ENCODE measurements at places on chromosomes 4 and X.

DNA sequence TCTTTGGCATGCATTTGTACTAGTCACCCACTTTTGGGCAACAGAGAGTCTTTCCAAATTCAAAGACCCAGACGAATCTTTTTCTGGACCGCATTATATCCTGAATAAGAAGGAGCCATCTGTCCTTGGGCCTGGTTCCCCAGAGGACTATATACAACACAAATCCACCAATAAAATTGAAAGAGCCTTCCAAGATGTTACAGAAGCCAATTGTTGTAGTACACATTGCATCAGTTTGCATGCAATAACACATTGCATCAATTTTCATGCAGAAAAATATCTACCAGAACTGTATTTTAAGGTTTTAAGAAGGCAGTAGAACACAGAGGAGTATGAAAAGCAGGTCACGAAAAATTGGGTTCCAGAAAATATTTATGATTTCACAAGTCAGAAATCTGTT, 203.2 kb downstream of the HTR2C start:
- DNase-seq: no peak

- DNase-seq: no peak
Observed at GRCh38 chr4:124044867-124045266, 648.3 kb downstream of the SPRY1 start.

DNA sequence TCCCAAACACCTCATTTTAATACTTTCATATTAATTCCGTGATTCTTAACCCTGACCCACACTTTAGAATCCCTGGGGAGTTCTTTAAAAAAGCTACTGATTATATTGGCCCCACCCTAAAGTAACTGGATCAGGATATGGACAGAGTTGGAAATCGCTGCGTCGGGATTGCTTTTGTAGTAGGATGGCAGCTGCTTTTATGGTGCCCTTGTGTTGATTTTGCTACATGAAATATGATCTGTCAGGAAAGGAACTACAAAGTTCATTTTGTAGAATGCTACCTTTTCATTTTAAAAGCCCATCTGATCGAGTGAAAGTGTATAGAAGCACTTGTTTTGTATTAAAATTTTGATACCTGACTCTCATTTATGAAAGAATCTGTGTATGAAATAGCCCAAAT, 43.6 kb downstream of the TMEM131L start:
- DNase-seq: no peak

- DNase-seq: peak; percentile 8
Observed at GRCh38 chrX:63250253-63250868, 100.8 kb downstream of the SPIN4 start.

DNA sequence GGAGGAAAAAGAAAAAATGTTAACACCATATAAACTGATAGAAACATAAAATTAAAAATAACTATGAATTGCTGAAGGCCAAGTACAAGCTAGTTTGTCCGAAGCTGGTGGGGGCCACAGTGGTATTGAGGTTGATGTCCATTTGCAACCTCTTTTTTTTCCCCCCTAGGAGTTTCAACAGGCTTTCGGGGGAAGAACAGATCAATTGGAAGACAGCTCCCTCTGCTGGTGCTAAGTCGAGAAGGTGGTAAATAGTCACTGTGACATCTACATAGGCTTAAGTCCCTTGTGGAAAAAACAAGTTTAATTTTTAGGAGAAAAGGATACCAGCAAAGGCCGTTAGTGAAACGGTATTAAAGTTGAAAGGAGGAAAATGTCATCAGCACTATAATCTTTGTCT, 115.7 kb upstream of the ZXDA start:
- DNase-seq: peak; percentile 2

DNA sequence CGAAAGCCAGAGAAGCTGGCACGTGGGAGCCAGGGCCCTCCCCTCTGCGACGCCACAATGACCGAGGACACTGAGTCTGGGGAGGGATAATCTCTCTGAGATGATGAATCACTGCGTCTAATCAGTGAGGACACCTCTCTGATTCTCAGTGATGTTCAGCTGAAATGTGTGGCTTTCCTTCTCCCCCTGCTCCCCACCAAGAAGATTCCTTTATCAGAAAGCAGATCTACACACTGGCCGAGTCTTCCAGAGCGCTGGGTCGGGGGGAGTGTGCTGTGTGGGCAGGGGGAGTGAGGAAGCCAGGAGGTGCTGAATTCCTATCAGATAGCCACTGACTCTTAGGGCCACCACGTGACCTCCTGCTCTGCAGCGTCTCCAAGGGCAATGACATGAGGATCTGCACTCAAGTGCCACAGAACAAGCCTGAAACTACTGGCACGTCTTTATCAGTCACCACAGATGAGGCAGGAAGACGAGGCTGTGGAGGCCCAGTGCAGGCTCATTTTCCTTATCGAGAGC, 89.2 kb downstream of the GATB start:
- no peak for DNase-seq

DNA sequence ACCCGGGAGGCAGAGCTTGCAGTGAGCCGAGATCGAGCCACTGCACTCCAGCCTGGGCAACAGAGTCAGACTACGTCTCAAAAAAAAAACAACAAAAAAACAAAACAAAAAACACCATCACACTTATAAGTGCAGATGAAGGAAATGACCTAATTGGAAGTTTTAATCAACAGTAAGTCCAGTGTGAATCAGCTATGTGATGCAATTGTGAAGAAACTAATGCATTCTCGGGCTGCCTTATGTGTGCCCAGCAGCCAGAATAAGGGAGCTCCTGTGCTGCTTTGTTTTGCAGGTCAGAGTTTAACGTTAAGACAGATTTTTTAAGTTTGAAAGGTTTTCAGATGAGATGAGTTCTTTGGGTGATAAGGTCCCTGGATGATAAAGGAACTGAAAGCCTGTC, 10.8 kb downstream of the DAPP1 start:
- DNase-seq: no peak

DNA sequence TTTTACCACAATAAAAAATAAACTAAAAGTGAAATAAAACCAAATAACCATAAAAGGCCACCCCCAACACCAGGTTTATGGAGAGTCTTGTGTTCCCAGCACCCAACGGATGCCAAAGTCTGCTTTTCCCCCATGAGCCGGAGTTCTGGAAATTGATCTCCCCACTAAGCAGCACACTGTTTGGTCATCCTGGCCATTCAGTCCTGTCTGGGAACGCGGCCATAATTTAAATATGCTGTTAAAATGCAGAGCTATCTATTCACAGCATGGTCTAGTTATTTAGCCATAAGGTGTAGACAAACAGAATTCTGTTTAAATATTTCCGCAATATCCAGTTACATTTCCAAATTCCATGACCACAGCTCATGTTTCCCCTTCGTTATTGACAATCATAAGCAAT, 129.6 kb upstream of the TBL1X start:
- DNase-seq: no peak

DNA sequence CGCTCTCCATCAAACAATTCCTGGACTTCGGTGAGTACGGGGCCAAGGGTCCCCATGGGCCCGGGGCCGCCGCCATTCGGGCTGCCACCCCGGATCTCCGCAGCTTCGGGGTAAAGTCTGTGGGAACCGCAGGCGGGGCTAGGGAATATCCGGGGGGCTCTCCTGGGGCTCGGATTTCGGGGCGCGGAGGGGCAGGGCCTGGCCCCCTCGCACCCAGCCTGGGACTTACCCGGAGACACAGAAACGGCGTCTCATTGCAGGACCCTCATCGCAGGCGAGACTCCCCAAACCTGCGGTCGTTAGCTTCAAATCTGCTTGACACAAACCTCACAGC, 413 bp downstream of the PDK3 start:
- DNase-seq: no peak

- no peak for DNase-seq
Observed at GRCh38 chr4:113851816-113852215, 90.3 kb upstream of the CAMK2D start.

DNA sequence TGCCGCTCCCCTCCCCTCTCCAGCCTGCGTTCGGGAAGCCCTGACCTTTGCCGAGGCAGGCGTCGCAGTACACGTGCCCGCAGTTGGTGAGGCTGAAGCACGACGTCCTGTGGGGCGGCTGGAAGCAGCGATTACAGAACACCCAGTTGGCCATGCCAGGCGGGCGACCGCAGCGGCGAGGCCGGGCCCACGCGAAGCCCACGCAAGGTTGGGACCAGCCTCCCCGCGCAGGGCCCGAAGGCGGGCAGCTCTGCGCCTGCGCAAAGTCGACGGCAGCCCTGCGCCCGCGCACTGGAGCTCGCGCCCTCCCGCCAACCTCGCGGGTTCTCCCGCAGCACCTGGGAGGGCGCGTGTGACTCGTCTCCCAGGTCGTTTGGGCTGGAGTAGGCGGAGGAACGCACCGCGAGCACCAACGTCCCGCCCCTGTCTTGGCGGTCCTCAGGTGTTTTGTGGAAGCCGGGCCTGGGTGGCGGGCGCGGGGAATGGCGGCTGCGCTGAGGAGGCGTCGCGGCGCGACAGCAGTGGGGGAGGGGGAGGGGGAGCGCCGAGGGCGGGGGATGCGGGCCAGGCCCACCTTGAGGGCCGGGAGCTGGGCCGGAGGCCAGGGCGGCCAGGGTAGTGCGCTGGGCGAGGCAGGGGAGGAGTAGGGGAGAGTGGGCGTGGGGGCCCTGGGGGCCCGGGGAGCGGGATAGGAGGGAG, at the start of gene RNF212:
Gene RNF212, minus strand, starts transcription at position 254 of the 699 bp plus-strand sequence. Its CDS starts 100 bp downstream, at position 154.
- peak; percentile 66 for DNase-seq

DNA sequence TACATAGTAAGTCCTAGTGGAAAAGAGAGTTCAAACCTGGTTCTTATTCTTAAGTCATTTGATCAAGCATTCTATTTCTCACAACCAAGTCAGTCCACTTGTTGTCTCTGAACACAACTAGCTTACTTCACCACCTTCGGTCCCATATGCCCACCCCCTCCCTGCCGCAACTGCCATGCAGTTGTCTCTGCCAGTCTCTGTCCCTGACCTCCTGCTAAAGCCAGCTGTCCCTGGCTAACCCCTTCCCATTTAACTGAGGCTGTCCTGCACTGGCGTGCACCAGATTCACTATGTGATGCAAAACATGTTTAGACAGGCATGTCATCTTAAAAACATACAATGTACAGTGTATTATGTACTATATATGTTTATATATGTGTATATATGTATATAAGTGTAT, 12.7 kb downstream of the FRAS1 start:
- DNase-seq: no peak

- DNase-seq: peak; percentile 8
Observed at GRCh38 chr4:85681221-85681657, 206.3 kb downstream of the ARHGAP24 start.

- DNase-seq: no peak
Observed at GRCh38 chrX:140524556-140524955, 19.7 kb upstream of the SOX3 start.

GRCh38 chr4:119628281-119629141, at the start of gene PDE5A:
PDE5A (minus strand) TSS chr4:119628804; CDS start chr4:119628671, 133 bp downstream.
- DNase-seq: peak; percentile 75

DNA sequence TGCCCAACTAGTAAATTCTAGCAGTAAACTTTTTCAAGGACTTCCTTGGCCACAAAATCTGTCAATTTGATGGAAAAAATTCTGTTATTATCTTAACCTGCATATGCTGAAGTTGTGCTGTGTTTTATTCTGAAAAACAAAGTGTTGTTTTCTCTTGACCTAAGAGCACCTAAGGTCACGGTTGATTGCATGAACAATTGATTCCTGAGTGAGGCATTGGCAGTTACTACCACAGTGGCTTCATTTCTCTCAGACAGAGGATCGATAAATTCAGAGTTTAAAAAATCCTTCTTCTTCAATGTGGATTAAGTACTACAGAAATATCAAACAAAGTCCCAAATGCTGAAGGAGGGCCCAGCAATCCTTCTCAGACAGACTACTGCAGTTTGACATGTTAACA, 6.2 kb downstream of the HDAC8 start:
- DNase-seq: no peak

GRCh38 chr4:6781113-6781512, 1.4 kb upstream of the KIAA0232 start:
- DNase-seq: no peak

GRCh38 chr4:52892880-52893279, 30.8 kb downstream of the RASL11B start:
- DNase-seq: no peak

GRCh38 chr4:146142768-146143167, 32.8 kb upstream of the LSM6 start:
- DNase-seq: no peak

GRCh38 chr4:181592221-181592745, 650.9 kb upstream of the TENM3 start:
- DNase-seq: no peak

GRCh38 chrX:111095974-111096895, at the start of gene PAK3:
PAK3 (plus strand) TSS chrX:111096191; CDS start chrX:111123104, 26,913 bp downstream.
- no peak for DNase-seq

- DNase-seq: no peak
Observed at GRCh38 chr4:43898836-43899235, 549.8 kb downstream of the KCTD8 start.

DNA sequence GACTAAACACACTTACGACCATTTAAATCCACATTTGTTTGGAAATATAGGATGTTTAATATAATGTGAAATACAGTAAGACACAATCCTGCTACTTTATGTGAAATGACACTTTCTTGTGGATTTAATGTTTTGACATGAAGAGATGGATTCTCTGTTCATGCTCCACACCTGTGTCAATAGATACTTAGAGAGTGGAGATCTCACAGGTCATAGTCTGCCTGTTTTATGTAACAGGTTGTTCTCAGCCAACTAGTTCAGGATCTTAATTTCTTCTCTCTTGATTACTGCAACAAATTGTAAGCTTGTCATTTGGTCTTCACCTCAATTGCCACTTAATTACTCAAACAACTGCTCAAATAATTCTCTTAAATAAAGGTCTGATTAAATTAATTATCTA, 1621.2 kb downstream of the PCDH7 start:
- DNase-seq: no peak

DNA sequence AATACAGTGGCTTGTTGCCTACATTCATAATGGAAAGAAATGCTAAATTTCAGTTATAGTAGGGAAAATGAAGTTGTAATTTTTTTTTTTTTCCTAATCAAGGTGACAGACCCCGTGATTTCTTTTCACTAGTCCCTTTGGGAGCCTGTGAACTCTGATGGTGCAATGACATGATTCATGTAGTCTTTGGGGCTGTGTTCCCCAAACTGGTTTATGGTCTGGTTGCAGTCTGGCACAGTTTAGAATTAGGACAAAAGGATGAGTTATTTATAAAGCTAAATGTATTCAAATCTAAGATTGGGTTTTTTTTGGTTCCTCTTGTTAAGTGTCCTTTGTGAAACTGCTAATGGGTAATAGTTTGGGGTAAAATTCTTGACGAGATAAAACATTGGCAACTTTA, 66.0 kb downstream of the REPS2 start:
- DNase-seq: no peak

- DNase-seq: no peak
Observed at GRCh38 chr4:175035905-175036304, 117.7 kb downstream of the ADAM29 start.

All from hepatic stellate cell (primary cell).